ENCODE measurements at places on chromosomes 6 and 20.
A peak's percentile ranks its signal among the peaks of the same experiment; 100 is the strongest.

DNA sequence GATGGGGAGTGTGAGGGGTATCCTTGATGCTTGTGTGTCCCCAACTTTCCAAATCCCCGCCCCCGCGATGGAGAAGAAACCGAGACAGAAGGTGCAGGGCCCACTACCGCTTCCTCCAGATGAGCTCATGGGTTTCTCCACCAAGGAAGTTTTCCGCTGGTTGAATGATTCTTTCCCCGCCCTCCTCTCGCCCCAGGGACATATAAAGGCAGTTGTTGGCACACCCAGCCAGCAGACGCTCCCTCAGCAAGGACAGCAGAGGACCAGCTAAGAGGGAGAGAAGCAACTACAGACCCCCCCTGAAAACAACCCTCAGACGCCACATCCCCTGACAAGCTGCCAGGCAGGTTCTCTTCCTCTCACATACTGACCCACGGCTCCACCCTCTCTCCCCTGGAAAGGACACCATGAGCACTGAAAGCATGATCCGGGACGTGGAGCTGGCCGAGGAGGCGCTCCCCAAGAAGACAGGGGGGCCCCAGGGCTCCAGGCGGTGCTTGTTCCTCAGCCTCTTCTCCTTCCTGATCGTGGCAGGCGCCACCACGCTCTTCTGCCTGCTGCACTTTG lies at the start of gene TNF:
TNF (plus strand) TSS at position 231 of the 567 bp plus-strand sequence; CDS start at position 408, 177 bp downstream.
- peak; percentile 93 for DNase-seq

- no peak for DNase-seq
Observed at GRCh38 chr6:143270026-143270425, 180.5 kb downstream of the ADAT2 start.

DNA sequence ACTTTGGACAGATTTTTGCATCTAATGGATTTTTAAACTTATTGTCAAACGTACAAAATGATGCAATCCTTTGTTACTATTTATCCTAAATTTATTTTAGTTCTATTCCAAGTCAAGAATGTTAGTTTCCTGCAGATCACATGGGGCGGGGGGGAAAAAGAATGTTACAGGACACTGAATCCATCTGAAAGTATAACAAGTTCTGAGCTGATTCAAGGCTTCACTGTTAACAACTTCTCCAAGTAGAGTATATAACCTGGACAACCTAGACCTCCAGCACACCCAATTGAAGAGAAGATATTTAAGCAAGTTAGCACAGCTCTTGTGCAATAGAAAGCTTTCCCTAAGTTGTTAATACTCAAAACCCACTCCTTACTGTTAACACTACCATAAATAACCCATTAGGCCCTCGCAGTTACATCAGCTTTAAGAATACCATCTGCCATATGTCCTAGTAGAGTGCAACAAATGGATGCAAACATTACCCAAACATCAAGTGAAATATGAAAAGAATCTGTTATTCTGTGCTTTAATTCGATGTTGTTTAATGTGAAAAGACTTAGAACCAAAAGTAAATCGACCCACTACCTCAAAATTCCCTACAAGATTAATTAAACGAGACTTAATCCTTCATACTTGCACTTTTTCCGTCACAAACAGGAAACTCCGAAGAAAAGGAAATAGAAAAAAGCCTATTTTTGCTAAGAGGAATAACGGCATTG lies 1.3 kb downstream of the SEC63 start:
- DNase-seq: no peak

GRCh38 chr20:37869334-37869861 lies 33.5 kb upstream of the VSTM2L start:
- DNase-seq: no peak

DNA sequence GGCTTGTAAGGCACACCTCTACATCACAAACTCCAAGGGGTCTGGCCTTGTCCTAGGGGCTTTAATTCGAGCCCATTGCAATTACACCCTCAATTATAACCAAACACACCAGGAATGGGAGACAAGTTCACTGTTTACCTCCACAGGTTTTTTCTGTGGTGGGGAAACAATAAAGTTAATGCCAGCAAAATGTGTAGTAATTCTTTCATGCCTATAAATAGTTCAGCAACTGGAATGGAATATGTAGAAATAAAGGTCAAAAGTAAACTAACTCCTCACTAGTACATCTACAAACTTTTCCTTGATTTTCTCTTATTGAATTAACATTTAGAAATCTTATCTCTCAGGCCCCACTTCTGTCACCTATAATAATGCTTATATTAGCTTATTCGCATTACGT lies 27.1 kb upstream of the RIPK1 start:
- no peak for DNase-seq

DNA sequence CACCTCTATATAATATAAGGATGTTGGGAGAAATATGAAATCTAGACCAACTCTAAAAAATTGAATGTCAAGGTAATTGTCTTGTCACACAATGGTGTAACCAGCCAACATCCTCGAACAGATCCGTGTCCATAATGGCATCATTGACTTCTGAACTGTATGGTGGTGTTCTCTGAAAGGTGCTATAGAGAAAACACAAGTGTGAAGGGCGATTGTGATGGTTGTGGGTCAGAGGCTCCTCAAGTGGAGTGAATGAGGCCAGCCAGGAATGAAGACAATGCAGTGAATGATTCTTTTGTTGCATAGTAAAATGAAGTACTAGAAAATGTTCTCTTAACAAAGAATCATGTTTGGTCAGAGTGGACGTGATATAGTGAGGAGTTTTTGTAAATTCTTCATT lies 58.3 kb downstream of the CARMIL1 start:
- DNase-seq: no peak

DNA sequence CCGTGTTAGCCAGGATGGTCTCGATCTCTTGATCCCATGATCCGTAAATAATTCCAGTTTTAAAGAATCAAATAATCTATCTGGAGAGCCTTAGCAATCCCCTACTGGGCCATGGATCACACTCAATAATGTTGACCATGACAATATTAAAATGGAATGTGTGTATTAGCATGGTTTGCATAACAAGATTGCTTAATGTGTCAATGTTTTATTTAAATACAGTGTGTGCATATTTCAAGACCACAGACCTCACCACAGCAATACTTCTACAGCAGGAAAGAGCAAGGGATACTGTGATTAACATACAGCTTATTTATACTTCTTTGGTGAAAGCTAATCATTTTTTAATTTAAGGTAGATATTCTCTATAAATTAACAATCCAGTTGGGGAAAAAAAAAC lies 470.4 kb downstream of the TFAP2B start:
- no peak for DNase-seq

GRCh38 chr6:142153196-142153595 lies 6.1 kb downstream of the VTA1 start:
- DNase-seq: no peak

DNA sequence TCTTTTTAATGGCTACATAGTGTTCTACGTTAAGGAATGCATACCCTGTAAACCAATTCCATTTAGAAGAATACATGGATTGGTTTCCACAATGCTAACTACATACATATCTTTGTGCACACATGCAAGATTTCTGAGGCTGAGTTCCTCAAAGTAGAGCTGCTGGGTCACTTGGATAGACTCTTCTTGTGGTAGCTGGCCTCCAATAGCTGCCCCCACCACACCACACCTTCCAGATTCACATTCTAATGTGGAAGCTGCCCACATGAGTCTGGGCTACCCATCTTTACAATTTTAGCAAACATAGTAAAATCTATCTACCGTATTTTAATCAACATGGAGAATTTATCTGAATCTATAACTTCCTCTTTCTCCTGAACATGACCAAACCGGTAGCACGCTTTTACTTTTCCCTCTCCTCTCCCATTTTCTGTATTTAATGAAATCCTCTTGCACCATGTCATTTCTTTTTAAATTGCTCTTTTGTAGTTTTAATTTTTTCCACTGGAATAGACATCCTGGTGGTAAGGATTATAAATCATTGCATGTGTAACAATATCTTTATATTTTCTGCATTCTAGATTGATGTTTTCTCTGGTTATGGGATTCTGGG lies 74.7 kb upstream of the CITED2 start:
- DNase-seq: no peak

DNA sequence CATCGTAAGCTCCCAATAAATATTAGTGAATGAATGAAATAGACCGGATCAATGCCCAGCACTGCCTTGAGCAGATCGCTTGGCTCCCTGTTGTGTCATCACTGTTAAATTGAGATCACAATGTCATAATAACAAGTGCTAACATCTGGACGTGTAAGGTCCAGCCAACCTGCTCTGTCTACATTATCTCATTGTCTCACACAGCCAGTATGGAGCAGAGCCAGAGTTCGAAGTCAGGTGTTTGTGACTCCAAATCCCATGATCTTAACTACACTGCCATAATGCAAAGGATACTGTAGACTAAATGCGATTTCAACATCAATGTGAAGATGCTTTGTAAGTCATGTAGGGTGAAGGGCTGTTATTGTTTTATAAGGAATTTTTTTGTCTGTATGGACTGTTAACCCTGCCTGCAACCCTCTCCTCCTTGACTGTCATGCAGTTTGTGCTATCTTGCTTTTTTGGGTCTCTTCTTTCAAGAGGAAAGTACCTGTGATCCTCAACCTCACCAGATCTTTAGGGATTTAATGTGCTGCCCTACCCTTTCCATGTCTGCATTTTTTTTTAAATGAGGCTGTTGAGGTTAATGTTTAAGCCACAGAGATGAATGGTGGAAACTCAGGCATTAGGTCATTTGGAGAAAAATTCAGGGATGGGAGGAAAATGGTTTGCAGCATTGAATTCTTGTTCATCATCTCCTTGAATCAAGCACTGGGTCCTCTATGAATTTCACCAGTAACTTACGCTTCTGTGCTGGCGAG lies 49.0 kb upstream of the OCSTAMP start:
- DNase-seq: no peak

DNA sequence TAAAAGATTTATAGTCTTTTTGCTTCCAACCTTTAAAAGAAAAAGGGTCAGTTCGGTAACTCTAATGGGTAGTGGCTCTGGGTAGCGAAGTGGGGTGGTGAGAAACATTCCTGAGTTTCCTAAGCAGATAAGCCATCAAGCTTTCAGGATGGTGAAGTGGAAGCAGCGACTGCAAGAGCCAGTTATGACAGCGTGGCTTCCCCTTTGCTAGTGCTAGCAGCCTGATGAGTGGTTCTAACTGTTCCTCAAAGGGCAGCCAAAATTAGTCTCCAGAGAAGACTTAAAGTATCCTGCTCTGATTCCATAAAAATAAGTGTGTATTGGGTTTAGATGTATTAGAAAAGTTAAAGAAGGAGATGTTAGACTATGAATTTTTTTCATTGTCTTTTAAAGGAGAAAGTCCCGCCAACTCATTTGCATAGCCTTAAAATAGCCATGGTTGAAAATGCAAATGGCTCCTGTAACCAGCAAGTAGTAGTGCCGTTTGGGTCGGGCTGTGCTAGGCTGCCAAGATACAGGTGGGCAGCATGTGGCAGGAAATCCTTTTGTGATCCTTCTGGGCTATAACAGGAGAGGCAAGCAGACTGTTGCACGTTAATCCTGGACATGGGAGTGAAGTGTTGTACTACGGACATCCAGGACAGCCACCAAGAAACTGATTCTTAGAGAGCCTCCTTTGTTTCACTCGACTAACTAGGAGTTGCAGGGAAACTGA lies 18.0 kb downstream of the ELOVL2 start:
- no peak for DNase-seq

Data from activated T-cell treated with anti-CD3 and anti-CD28 coated beads, Interleukin-2, amount 50 U/mL, for 48 hours (primary cell).